Stimulated activated CD8-positive, alpha-beta memory T cell treated with anti-CD3 and anti-CD28 coated beads, Interleukin-7, amount 100 ng/mL, for 4 hours (primary cell): ENCODE measurements at places on chromosomes 6 and 20.

GRCh38 chr6:105981002-105981887 lies 104.9 kb upstream of the PRDM1 start:
- no peak for DNase-seq

GRCh38 chr6:127737009-127737486 lies 160.1 kb downstream of the C6orf58 start:
- peak; percentile 19 for DNase-seq

- no peak for DNase-seq
These were observed 3.4 kb upstream of the DACT2 start for GRCh38 chr6:168322966-168323365.

GRCh38 chr6:133559926-133560325 lies 318.8 kb downstream of the EYA4 start:
- no peak for DNase-seq

- DNase-seq: no peak
These were observed 512.4 kb downstream of the CD83 start for GRCh38 chr6:14630016-14630415.

GRCh38 chr6:167221400-167222201 lies 63.8 kb upstream of the GPR31 start:
- DNase-seq: no peak

DNA sequence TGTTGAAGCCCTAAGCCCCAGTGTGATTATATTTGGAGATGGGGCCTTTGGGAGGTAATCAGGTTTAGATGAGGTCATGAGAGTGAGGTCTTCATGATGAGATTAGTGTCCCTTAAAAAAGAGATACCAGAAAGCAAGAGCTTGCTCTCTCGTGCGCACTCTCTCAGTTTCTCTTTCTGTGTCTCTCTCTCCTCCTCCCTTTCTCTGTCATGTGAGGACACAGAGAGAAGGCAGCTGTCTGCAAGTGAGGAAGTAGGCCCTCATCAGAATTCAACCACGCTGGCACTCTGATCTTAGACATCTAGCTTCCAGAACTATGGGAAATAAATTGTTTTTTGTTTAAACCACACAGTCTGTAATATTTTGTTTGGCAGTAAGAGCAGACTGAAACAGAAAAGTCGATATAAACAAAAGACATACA lies 180.5 kb downstream of the IBTK start:
- no peak for DNase-seq

DNA sequence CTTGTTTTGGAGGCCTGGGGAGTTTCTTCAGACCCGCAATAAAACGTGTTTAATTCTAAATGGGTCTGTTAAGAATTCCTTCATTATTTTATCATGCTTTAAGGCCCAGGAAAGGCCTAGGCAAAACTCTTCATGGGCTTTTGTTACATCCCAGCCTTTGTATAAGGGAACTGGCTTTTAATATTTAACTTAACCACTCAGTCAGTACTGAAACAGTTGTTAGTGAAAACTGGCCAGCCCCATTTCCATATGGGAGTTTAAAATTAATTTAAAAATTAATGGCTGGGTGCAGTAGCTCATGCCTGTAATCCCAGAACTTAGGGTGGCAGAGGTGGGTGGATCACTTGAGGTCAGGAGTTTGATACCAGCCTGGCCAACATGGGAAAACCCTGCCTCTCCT lies 213.2 kb upstream of the FKBP1C start:
- no peak for DNase-seq

DNA sequence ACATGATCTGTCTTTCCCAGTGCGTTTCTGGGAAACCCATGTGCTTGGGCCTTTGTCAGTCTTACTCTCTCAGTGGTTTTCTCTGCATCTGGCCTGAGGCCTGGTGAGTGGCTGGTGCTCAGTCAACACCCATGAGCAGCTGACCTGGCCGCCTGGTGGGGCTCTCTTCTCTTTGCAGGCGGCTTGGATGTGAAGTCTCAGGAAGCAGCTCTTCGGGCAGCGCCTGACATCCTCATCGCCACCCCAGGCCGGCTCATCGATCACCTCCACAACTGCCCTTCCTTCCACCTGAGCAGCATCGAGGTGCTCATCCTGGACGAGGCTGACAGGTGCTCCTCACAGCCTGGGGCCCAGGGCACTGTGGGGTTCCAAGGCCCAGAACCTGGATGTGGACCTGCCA lies 10.8 kb downstream of the DDX27 start:
- no peak for DNase-seq

- DNase-seq: no peak
These were observed 342.1 kb upstream of the NRSN1 start for GRCh38 chr6:23783901-23784300.

DNA sequence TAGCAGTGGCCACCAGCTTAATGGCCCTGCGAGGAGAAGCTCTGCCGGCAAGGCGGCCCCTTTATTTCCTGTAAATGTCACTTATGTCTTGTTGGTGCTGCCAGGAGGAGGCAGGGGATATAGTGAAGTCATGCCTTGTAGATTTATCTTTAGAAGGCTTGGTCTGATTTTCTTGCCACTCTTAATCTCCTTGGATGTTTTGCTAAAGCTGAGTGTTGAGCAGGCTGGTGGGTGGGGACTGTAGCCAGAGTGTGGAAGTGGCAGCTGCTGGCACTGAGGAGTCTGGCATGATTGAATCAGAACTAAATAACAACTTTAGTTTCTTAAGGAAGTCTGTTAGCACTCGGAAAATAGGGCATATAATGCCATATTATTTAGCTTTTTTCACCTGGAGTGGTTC lies 77.9 kb downstream of the PHF20 start:
- DNase-seq: no peak

DNA sequence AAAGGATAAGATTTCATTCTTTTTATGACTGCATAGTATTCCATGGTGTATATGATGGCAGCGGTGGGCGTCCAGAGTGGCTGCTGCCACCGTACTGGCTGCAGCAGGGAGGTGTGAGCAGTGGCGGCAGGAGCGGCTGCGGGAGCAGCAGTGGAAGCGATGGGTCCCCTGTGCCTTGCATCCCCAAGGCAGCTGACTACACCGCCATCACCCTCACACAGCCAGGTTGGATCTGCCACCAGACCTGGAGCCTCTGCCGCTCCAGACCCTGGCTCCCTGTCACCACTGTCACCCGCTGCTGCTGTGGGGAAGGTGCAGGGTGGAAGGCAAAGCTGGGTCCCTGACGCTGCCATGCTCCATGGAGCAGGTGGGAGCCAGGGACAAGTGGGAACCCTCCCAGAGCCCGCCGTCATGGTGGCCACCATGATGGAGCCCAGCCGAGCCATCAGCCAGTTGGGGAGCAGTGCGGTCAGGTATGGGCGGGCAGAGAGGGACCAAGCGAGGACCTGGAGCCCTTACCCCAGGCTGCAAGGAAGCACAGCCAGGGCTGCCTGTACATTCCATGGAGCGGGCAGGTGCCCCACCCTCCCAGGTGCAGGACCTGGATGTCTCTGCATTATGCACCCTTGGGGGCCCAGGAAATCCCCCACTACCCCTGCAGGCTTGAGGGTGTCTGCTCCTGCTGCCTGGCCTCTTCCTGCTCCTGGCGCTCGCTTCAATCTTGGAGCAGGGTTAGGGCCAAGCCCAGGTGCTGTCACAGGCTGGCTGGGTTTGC lies 226.1 kb downstream of the OTOR start:
- no peak for DNase-seq

- DNase-seq: no peak
These were observed 92.9 kb downstream of the TFAP2C start for GRCh38 chr20:56722042-56722441.

DNA sequence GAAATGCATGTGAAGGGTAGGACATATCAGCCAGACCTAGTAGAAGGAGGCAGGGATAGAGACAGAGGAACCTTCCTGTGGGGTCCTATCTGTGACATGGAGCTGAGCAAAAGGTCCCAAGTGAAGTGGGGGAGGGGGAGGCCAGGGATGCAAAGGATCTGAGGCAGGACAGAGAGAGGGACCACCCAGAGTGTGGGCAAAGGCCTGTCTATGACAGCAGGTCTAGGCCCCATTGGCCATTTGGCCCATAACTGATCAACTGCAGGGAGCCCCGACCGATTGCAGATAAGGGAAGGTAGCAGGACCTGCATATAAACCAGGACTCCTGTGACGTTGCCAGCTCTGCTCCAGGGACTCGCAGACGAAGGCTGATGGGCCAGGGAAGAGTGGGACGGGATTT lies 49.6 kb upstream of the SYNDIG1 start:
- no peak for DNase-seq

GRCh38 chr6:16239798-16240123 lies 1.4 kb downstream of the GMPR start:
- DNase-seq: no peak

GRCh38 chr6:29626948-29627754 lies 5.8 kb downstream of the GABBR1 start:
- no peak for DNase-seq

DNA sequence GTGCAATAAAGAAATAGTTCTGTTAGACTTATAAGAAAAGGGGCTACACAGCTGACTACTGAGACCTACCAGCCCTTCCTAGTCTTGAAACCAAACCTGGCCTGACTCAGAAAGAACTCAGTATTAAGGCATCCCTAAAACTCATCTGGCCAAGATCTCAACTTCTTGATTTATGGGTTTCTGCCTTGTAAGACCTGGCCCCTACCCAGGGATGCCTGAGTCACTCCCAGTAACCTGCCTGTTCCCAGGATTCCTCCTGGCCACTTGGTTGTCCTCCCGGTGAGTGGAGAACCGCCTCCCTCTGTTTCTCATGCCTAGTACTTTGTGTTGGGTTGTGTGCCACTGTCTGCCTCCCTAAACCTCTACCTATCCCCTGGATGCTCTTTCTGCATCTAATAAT lies 189.4 kb upstream of the PREP start:
- DNase-seq: no peak

- DNase-seq: no peak
These were observed 14.2 kb upstream of the SYNJ2 start for GRCh38 chr6:157967486-157967885.

DNA sequence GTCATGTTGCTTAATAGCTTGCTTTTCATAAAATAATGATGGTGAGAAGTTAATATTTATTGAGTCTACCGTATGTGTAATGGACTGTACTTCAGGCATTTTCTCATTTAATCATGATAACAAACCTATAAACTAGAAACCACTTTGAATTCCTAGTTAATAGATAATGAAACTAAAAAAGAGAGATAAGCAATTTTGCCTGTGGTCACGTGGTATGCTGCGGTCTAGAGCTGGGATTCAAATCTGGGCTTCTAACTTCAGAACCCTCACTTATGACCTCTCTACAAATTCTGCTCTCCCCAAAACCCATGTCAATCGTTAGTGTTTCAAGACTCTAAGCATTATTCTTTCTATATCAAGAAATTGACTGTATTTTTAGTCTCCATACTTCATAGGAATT lies 700.7 kb downstream of the PRKN start:
- DNase-seq: no peak

- no peak for DNase-seq
These were observed 18.9 kb downstream of the NCOA7 start for GRCh38 chr6:125809570-125810170.

- no peak for DNase-seq
These were observed 189.1 kb downstream of the TBX18 start for GRCh38 chr6:84575264-84575663.

- no peak for DNase-seq
These were observed 116.2 kb upstream of the SNX9 start for GRCh38 chr6:157706883-157707282.

GRCh38 chr6:31780507-31781243 lies 3.5 kb upstream of the VWA7 start:
- no peak for DNase-seq

DNA sequence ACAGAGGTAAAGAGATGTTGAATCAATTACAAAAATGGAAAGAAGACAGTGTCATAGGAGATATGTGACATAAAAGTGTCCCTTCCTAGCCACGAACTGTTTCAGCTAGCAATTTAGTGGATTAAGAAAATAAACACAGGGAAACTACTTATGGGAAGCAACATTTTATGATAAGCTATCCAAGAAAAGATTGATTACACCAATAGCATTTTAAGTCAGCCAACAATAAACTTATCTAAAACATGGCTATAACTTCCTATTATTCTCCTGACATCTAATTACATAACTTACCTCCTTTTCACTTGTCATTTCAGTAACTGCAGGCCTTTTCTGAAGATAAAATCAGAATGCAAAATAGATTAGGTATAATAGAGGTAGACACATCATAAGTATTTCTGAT lies 111.4 kb downstream of the PTPRK start:
- no peak for DNase-seq

GRCh38 chr6:161379834-161380582 lies 106.1 kb upstream of the AGPAT4 start:
- no peak for DNase-seq

GRCh38 chr6:23875006-23875405 lies 251.0 kb upstream of the NRSN1 start:
- no peak for DNase-seq

DNA sequence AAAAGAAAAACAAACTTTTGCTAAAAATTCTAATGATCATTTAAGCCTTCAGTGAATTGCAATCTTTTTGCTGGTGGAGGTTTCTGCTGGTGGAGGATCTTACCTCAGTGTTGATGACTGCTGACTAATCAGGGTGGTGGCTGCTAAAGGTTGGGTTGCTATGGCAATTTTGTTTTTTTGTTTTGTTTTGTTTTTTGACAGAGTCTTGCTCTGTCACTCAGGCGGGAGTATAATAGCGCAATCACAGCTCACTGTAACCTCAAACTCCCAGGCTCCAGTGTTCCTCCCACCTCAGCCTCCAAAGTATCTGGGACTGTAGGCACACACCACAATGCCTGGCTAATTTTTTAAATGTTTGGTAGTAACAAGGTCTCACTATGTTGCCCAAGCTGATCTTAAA lies 94.7 kb downstream of the ANKRD6 start:
- no peak for DNase-seq

- DNase-seq: no peak
These were observed 80.1 kb upstream of the PTPRK start for GRCh38 chr6:128600397-128600951.

DNA sequence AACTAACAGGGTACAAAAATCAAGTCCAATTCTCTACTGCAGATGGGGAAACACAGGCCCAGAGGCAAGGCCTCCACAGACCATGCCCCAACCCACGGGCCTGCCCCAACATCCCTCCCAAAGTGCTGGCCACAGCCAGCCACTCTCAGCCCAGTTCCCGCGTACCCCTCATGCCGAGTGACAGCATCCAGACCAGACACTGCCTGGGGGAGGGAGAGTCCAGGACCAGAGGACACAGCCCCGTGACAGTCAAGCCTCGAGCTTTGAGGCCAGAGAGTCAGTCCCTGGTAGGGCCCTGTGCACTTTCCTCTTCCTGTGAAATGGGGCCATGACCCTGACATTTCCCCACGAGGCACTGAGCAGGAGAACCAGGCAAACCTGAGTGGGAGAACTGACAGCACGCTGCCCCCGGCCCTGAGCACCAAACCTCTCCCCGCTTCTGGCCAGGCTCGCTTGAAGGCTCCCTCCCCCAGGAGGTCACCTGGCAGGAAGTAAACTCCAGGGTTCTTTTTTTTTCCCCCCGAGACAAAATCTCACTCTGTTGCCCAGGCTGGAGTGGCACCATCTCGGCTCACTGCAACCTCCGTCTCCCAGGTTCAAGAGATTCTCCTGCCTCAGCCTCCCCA lies 4.9 kb downstream of the MYL9 start:
- DNase-seq: no peak

- no peak for DNase-seq
These were observed 645 bp downstream of the REV3L start for GRCh38 chr6:111482188-111482958.
